ENCODE measurements at places on chromosomes 7 and 10.

DNA sequence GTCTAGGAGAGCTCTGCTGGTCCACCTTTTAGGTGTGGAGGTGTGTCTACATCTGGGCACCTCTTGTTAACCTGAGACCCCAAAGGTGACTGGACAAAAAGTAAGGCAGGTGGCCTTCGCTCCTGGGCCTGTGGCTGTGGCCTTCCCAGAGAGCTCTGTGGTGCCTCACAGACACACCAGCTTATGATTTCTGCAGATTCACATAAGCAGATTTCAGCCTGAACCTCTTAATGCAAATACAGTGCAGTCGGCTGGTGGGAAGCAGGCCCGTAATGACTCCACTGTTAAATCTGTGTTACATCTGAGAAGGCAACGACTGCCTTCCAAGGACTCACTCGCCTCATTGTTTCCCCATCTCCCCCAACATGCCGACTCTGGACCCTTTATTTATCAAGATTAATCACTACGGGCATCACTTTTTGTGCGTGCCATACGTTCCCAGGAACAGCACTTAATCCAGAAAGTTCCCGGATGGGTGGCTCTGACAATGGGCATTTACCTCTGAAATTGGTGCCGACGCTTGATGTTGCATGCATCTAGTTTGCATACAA lies 119.8 kb downstream of the EBF3 start:
- no peak for DNase-seq

DNA sequence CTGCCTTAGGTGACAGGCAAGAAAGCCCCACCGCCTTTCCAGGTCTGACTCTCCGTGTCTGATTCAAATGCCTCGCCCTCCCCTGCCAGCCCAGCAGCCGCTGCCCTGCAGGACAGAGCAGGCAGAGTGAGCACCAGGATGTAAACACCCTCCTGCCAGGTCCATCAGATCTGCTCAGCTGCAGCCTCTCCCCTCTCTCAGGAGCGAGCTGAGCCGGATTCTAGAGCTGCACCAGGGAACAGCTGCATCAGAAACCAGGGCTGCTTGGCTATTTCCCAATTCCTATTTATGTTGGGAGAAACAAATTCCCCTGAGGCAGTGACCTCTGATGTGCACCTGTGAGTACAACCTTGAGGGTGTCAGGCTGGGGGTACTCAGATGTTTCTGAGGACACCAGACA lies 121.5 kb upstream of the ZMIZ1 start:
- DNase-seq: no peak

DNA sequence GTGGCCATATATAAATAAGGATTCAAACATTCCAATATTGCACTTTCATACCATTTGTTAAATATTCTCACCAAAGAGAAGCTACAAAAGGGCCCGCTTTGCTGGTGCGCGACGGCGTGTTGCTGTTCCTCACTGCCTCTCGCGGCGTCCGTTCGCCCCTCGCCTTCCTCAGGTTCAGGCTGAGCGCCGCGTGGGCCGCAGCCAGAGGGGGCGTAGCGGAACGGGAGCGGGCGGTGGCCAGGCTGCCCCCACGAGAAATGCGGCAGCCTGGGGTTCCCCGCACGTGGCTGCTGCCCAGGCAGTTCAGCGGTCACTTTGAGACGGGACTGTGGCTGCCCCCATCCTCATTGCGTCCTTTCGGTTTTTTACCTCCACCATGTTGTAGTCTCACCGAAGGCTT lies 67.3 kb upstream of the VWDE start:
- DNase-seq: no peak

GRCh38 chr7:69967689-69968450 lies 369.6 kb downstream of the AUTS2 start:
- no peak for DNase-seq

DNA sequence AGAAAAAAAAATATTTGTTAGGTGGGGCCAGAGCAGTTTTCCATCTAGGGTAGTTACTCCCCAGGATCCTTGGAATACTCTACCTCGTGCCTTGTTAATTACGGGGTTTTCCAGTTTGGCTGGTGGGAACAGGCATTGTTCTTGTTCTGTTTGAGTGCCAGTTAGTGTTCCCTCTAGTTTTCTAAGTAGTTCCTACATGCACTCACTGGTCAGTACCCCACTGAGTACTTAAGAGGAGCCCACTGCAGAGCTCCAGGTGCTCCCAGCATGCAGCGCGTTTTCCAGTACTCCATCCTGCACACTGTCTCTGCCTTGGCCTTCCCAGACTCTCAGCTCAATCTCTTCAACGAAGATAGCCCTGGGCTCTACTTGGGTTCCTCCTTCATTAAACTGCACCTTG lies 58.0 kb downstream of the AHCYL2 start:
- no peak for DNase-seq

DNA sequence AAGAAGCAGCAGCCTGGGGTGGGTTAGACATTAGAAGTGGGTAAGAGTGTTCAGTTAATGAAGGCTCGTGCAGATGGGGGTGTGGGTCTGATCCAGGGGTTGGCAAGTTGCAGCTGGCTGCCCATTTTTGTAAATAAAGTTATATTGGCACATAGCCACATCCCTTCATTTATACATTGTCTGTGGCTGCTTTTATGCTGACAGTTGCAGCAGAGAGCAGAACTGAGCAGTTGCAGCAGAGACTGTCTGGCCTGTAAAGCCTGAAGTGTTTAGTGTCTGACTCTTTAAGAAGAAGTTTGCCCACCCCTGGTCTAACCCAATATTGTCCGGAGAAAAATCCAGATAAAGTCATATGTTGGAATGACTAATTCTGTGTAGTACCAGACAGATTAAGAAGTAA lies 38.1 kb downstream of the GLRX3 start:
- no peak for DNase-seq

All from esophagus squamous epithelium (tissue), 5 donors.